ENCODE measurements at places on chromosomes 5 and 9. TPM values are rescaled to one million over a fixed set of nuclear protein-coding genes. Genes with fewer than 3 reads are reported as not detected.

The PRR16 gene
- 11.4 TPM for polyA plus RNA-seq

GRCh38 chr9:114037961-114038723 is 40.0 kb downstream of the AMBP start:
- no peak for DNase-seq

- DNase-seq, result peak; percentile 56
These were observed 61.1 kb downstream of the PSD2 start for GRCh38 chr5:139856714-139857113.

- no peak for DNase-seq
These were observed 16.2 kb upstream of the MAT2B start for GRCh38 chr5:163489055-163489744.

GRCh38 chr9:70120834-70121510 is 77.3 kb downstream of the MAMDC2 start:
- DNase-seq, result peak; percentile 55

- DNase-seq, result no peak
These were observed 212.8 kb downstream of the GNA14 start for GRCh38 chr9:77435277-77435676.

DNA sequence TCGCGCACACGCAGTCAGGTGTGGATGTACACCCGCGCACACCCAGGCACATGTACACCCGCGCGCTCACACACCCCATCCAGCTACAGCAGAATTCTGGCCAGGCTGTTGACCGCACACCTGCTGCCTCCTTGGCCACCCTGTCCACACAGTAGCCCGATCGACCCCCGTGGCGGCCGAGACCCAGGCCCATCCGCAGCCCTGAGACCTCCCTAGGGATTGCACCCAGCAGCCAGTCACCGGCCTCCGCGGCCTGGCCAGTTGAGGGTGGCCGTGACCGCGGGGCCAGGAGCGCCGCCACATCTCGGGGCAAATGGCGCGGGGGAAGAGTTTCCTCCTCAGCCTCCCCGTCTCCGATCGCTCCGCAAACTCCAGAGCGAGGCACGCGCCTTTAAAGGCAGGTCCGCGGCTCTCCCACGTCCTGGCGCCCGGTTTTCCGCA is 774 bp upstream of the ADAMTS16 start:
- DNase-seq, result no peak

GRCh38 chr5:96447949-96448348 is 14.9 kb upstream of the PCSK1 start:
- no peak for DNase-seq

DNA sequence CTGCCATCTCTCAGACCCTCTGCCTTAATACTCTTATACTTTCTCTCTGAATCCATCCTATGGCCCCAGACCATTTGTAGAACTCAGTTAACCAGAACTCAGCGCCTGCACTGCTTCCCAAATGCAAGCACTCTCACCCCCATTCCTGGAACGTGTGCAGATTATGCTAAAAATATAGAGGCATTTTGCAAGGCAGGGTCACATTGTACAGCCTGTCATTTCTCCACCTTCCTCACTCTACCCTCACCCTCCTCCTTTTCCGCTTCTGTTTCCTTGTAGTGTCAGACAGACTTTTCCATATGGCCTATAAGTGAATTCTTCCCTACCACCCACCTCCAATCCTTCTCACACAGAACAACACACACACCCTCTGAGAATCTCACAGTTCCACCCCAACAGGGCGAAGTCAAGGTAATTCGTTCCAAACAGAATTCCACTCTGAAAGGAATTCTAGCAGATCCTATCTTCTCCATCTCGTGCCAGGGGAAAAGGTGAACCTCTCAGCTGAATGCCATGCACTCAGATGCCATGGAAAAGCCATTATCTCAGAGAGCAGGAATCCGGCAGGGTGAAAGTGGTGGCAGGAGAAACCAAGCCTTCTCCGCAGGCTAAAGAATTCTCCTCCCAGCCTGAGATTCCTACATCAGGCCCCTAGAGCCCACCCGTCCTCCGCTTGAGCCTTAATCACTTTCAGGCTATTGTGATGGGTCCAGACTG is 25.3 kb downstream of the GGTA1 start:
- no peak for DNase-seq

DNA sequence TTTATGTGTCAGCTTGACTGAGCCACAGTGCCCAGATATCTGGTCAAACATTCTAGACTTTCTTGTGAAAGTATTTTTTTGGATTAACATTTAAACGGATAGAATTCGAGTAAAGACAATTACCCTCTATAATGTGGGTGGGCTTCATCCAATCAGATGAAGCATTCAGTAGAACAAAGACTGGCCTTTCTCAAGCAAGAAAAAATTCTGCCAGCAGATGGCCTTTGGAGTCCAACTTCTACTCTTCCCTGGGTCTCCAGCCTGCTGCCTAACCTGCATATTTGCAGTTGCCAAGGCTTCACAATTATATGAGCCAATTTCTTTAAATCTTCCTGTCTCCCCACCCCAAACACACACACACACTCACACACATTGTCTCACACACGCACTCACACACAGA is 86.4 kb downstream of the MED10 start:
- no peak for DNase-seq

The ATG10 gene
- 11.8 TPM for polyA plus RNA-seq

DNA sequence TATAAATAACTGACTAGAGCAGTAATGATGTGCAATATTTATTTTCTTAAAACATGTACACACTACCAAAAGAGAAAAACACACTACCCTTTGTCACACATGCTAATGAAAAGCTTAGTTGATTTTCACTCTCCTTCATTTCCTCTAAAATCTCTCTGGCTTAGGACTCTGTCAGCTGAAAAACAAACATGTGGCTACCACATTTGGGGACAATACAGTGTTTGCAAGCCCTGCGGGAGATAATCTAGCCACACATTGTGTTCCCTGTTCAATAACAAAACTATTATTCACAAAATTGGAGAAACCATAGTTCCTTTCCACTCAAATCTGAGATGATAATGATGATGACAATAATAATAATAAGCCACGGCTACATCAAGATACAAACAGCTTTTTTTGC is 3.5 kb upstream of the LOX start:
- no peak for DNase-seq

DNA sequence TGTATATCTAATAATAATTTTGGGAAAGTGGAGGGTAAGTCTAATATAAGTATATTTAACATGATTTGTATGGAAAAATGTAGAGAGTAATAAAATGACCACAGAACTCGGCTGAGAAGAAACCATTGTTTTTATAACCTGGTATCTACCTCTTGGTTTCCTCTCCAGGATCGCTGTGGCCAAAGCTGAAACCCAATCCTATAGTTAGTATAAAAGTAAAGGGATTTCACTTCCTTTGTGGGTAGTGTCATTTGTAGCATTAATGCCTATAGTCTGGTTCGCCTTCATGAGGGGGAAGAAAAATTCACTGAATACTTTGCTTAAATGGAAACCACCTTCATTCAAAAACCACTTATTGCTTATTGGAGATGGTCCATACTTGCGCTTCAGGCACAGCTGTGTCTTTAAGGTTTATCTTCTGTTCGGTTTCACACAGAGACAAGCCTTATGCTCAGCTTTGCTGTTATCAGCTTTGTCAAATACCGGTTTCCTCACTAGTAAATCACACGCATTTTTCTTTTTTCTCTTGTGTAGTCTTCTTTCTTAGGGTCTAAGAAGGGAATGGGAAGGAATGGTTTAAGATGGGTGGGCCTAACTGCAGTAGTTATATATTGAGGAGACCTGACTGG is 12.1 kb downstream of the PIK3R1 start:
- DNase-seq, result no peak

The IL6ST gene
- polyA plus RNA-seq, result 166 TPM

- no peak for DNase-seq
These were observed 50.6 kb downstream of the DEPDC1B start for GRCh38 chr5:60649288-60649917.

GRCh38 chr5:93201061-93201460 is 380.0 kb downstream of the NR2F1-AS1 start:
- DNase-seq, result no peak

GRCh38 chr5:17663182-17663581 is 28.9 kb downstream of the TAF11L14 start:
- no peak for DNase-seq

GRCh38 chr9:124693403-124693802 is 77.7 kb downstream of the NR6A1 start:
- DNase-seq, result no peak

- no peak for DNase-seq
These were observed 451.7 kb downstream of the AGTPBP1 start for GRCh38 chr9:85290019-85290418.

- DNase-seq, result peak; percentile 44
These were observed 12.1 kb downstream of the TTLL11 start for GRCh38 chr9:122080986-122081385.

DNA sequence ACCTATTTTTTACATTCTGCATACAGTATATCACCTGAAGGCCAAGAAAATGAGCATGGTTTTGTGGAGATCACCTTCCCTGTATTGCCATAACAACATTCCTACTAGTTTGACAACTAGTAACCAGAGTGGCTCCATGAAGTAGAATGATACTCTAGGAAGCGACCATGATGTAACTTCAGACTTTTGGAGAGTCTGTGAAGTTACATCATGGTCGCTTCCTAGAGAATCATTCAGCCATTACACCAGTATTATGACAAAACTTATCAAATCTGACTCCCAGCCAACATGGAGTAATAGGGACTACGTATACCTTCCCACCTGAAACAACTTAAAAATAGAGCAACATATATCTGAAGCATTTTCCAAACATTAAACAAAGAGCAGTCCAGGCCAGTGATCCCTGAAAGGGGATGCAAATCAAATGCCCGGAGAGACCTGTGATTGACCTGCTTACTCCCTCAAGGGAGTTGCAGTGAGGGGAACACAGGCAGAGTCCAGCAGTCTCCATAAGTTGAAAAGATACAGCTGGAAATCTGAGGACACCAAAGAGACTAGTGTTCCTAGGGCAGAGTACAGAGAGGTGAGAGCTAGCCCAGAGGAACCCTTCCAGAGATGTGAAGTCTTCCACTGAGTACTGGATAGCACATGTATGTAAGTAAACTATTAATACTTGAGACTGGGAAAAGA is 7.8 kb downstream of the ECM2 start:
- no peak for DNase-seq

DNA sequence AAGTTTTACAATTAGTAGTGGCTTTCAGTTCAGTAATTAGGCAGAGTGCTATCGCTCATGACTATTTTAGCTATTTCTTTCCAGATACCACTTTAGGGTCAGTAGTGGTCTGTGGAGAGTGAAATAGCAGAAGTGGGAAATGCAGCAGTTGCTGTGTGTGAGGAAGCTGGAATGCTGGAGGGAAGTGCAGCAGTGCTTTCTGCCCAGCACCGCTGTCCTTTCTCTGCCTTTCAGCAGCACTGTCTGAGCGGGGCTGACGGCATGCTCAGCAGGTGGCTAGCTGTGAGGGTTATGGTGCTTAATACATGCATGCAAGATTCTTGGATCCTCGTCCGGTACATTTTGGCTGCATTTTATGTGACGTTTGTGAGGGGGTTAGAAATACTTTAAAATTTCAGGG is 213.9 kb downstream of the PBX3 start:
- no peak for DNase-seq

GRCh38 chr5:179866241-179867078 is 7.8 kb upstream of the MRNIP start:
- DNase-seq, result no peak

DNA sequence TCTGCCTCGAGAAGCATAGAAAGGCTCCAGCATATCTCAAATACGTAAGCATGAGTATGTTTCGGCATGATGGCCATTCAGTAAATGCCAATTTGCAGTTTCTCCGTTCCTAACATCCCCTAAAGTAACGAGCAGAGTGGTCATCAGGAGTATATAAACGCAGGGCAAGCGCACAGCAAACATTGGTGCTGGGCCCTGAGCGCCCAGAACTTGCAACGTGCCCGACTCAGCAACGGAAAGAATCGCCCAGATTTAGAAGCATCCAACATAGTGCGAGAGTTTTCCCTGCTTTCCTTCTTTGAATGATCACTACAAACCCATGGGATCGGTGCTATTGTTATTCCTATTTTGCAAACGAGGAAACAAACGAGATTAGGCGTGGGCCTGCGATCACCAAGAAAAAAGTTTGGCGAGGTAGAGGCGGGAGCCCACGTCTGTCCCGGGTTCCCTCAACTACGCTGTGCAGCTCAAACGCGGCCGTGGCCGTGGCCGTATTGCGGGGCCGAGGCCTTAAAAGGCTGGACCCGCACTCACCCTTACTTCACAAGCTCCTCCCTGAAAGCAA is 505 bp downstream of the RPS14 start:
- DNase-seq, result no peak

- DNase-seq, result no peak
These were observed 65.5 kb downstream of the EBF1 start for GRCh38 chr5:159034083-159034824.

DNA sequence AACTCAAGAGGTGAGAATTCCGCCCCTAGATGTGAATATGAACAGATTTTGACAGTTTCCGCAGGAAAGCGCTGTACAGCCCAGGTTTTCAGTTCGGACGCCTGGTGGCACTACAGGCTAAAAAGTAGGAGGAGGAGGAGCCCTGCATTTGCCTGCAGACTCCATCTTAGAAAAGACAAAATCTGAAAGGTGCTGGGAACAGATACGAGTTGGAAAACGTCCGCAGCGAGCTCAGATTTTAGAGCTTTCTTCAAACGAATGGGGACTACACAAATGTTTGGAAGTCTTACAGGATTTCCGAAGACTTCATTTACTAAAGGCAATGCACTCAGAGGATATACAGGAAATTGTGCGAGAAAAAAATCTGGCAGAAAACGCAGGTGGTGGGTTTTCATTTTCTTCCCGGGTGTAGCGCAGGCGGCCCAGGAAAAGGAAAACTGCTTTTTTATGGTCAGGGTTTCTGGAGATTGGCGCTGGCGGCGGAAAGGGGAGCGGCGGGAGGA is 9.9 kb upstream of the PCDHB2 start:
- DNase-seq, result no peak

The RPL7A gene
- 3,104 TPM for polyA plus RNA-seq

The LPCAT1 gene
- 126 TPM for polyA plus RNA-seq

- no peak for DNase-seq
These were observed 29.2 kb downstream of the FREM1 start for GRCh38 chr9:14881006-14881405.

- DNase-seq, result peak; percentile 50
These were observed 423 bp downstream of the IPPK start for GRCh38 chr9:92669527-92669889.

The BRINP1 gene
- 0.26 TPM for polyA plus RNA-seq

- peak; percentile 19 for DNase-seq
These were observed 20.5 kb upstream of the SLC6A19 start for GRCh38 chr5:1180841-1181271.

- DNase-seq, result no peak
These were observed 3.6 kb downstream of the CACFD1 start for GRCh38 chr9:133463234-133463863.

The KLHL9 gene
- polyA plus RNA-seq, result 45.5 TPM

DNA sequence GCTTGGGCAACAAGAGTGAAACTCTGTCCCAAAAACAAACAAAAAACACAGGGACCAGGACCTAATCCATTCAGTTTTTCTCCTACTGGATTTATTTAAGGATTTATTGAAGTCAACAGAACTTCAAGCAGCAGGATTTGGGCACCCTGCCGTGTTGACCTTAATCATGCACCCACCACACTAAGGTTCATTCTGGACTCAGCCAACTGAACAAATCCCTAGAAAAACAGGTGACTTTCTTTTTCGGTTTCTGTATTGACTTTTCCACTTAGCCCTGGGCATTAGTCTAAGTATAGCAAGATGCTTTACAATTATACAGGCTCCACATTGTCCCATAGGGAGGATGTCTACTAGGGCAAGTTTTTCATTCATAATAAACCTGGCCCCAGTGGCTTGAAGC is 30.0 kb downstream of the ZNF131 start:
- no peak for DNase-seq
